Bronchial epithelial cell (primary cell): ENCODE measurements at places on chromosomes 2 and 18. TPM values are rescaled to one million over a fixed set of nuclear protein-coding genes. Genes with fewer than 3 reads are reported as not detected.

WDR7 gene
- total RNA-seq, result 14.5 and 19.5 TPM in 2 replicates

NAT8 gene
- not detected in 2 replicates for total RNA-seq

LOXHD1 gene
- not detected in 2 replicates for total RNA-seq

EFR3B gene
- total RNA-seq, result 0.13 TPM in 1 of 2 replicates, not detected in the other

OTX1 gene
- 0.79 and 1.5 TPM in 2 replicates for total RNA-seq

CDH20 gene
- not detected in 2 replicates for total RNA-seq

KIF1A gene
- not detected in 2 replicates for total RNA-seq

ANKRD36C gene
- 8.8 and 11.6 TPM in 2 replicates for total RNA-seq

PECR gene
- 21.3 and 57.5 TPM in 2 replicates for total RNA-seq

CHMP1B gene
- total RNA-seq, result 140 and 178 TPM in 2 replicates

SLC4A5 gene
- under 0.01 and 0.90 TPM in 2 replicates for total RNA-seq

GPR75 gene
- total RNA-seq, result 0.79 and 1.7 TPM in 2 replicates

KATNAL2 gene
- total RNA-seq, result under 0.01 and 0.77 TPM in 2 replicates

CRYBA2 gene
- total RNA-seq, result not detected in 2 replicates

ZAP70 gene
- not detected in 2 replicates for total RNA-seq

HOXD9 gene
- total RNA-seq, result not detected in 2 replicates

EVX2 gene
- not detected in 2 replicates for total RNA-seq

PJVK gene
- total RNA-seq, result 1.2 and 2.4 TPM in 2 replicates

TPO gene
- total RNA-seq, result not detected in 2 replicates

C2orf92 gene
- total RNA-seq, result 0.26 and 0.51 TPM in 2 replicates

CAPN14 gene
- total RNA-seq, result 10.3 and 35.1 TPM in 2 replicates

SCN9A gene
- total RNA-seq, result 8.4 and 14.0 TPM in 2 replicates

SH3BP4 gene
- total RNA-seq, result 22.1 and 24.6 TPM in 2 replicates

TNFAIP6 gene
- 0.13 and 2.6 TPM in 2 replicates for total RNA-seq

YES1 gene
- total RNA-seq, result 119 and 165 TPM in 2 replicates

RESP18 gene
- total RNA-seq, result not detected in 2 replicates

MYO5B gene
- total RNA-seq, result 31.3 and 66.8 TPM in 2 replicates

AMER3 gene
- under 0.01 TPM in 1 of 2 replicates, not detected in the other for total RNA-seq

MTLN gene
- 43.7 and 99.5 TPM in 2 replicates for total RNA-seq

EGR4 gene
- not detected in 2 replicates for total RNA-seq

LCT gene
- under 0.01 TPM in 1 of 2 replicates, not detected in the other for total RNA-seq

MYL1 gene
- total RNA-seq, result not detected in 2 replicates

NEB gene
- total RNA-seq, result 0.26 and 0.90 TPM in 2 replicates

SKOR2 gene
- not detected in 2 replicates for total RNA-seq

ADRA2B gene
- not detected in 2 replicates for total RNA-seq

AGBL5 gene
- total RNA-seq, result 9.2 and 16.5 TPM in 2 replicates

CD226 gene
- total RNA-seq, result 0.53 and 0.64 TPM in 2 replicates

LIMS4 gene
- 0.26 TPM in 1 of 2 replicates, not detected in the other for total RNA-seq

EML6 gene
- total RNA-seq, result 0.53 and 1.7 TPM in 2 replicates

ELOA2 gene
- not detected in 2 replicates for total RNA-seq

MARS2 gene
- 5.9 and 6.6 TPM in 2 replicates for total RNA-seq

TANK gene
- 43.2 and 68.7 TPM in 2 replicates for total RNA-seq

APOB gene
- total RNA-seq, result under 0.01 TPM in 1 of 2 replicates, not detected in the other

SP140 gene
- total RNA-seq, result not detected in 2 replicates

LYPD1 gene
- under 0.01 TPM in 1 of 2 replicates, not detected in the other for total RNA-seq

IL1RN gene
- total RNA-seq, result 71.9 and 113 TPM in 2 replicates

LIMS2 gene
- 0.79 TPM in 1 of 2 replicates, not detected in the other for total RNA-seq
